ENCODE measurements at places on chromosomes 12 and 14. TPM values are rescaled to one million over a fixed set of nuclear protein-coding genes. Genes with fewer than 3 reads are reported as not detected.

Gene BDKRB2
- polyA plus RNA-seq = not detected

Gene STXBP6
- 10.5 TPM for polyA plus RNA-seq

Gene RAPGEF3
- polyA plus RNA-seq = 149 TPM

Gene CLEC4D
- polyA plus RNA-seq = 0.10 TPM

Gene LRRC9
- polyA plus RNA-seq = not detected

Gene ACSM4
- not detected for polyA plus RNA-seq

Gene SLC6A13
- not detected for polyA plus RNA-seq

Gene RASAL1
- not detected for polyA plus RNA-seq

Gene WBP11
- polyA plus RNA-seq = 16.9 TPM

Gene IGF1
- 3.5 TPM for polyA plus RNA-seq

Gene SERPINA5
- polyA plus RNA-seq = 0.13 TPM

Gene KRT5
- polyA plus RNA-seq = 2.4 TPM
